ENCODE measurements at places on chromosomes 12 and 14. TPM values are rescaled to one million over a fixed set of nuclear protein-coding genes. Genes with fewer than 3 reads are reported as not detected.

Gene GON7
- 18.7 TPM for total RNA-seq

Gene AQP6
- not detected for total RNA-seq

Gene CORO1C
- 297 TPM for total RNA-seq

DNA sequence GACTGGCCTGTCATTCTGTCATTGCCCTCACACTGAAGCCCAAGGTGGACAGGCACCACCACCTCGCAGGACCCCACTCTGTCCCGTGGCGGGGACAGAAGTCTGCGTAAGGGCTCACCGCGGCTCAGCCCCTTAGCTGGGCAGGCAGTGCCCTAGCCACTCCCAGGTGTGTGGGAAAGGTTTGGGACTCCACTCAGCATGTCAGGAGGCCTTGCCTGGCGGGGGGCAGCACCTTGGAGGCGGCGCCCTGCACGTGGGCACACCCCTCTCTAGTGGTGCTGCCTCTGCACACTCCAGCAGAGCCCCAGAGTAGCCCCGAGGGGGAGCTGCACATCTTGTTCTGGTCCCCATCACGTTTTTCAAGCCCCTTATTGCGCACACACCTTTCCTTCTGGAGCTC, 35.6 kb downstream of the FIGNL2 start:
- DNase-seq, result no peak

GRCh38 chr12:47139000-47139681, 59.4 kb upstream of the AMIGO2 start:
- DNase-seq, result no peak
